D341Med (cell line): ENCODE measurements at places on chromosomes 11 and 22.
A peak's percentile ranks its signal among the peaks of the same experiment; 100 is the strongest.

- DNase-seq, result no peak
Observed at GRCh38 chr11:130720232-130721022, 195.9 kb downstream of the SNX19 start.

- no peak for DNase-seq
Observed at GRCh38 chr11:101567071-101567470, 16.7 kb downstream of the TRPC6 start.

DNA sequence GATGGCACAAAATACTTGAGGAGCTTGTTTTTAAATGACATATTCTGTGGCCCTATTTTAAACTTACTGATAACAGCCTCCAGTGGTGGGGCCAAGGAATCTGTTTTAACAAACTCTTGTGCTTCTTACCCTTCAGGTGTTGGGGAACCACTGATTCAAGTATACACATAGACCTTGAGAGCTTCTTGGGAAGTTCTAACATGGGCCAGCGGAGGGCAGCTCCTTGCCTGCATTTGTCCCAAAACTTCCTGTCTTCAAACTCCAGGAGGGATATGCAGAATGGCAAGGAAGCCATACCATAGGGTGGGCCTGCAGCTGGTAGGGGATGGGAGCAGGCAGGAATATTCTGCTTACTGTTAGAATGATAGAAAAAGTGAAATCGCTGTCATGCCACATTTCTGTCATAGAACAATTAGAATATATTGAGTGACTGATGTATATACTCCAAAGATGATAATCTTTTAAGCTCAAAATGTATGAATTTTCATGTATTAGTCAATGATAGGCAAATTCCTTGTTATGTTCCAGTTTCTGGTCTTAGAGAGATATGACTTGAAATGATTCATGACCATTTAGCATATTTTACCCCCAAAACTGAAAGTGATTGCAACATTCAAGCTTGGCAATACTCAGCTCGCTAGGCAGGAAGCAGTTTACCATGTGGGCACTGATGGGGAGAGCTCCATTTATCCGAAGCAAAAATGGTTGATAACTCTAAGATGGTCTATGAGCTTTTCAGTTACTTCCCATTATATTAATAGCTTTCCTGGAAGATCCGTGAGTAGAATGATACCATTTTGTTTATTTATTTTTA, 9.2 kb downstream of the EXT2 start:
- no peak for DNase-seq

DNA sequence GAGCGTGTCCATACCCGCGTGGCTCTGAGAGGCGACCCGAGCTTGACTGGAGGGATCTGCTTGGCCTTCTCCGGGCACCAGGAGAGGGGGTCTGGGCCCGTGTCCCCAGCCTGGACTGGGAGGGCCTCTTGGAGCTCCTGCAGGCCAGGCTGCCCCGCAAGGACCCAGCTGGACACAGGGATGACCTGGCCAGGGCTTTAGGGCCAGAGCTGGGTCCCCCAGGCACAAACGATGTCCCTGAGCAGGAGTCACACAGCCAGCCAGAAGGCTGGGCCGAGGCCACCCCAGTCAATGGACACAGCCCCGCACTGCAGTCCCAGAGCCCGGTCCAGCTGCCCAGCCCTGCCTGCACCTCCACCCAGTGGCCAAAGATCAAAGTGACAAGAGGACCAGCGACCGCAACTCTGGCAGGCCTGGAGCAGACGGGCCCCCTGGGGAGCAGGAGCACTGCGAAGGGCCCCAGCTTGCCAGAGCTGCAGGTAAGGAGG, 38.2 kb downstream of the TRIOBP start:
- no peak for DNase-seq

- peak; percentile 94 for DNase-seq
Observed at GRCh38 chr22:29306835-29307595, 565 bp downstream of the GAS2L1 start.

DNA sequence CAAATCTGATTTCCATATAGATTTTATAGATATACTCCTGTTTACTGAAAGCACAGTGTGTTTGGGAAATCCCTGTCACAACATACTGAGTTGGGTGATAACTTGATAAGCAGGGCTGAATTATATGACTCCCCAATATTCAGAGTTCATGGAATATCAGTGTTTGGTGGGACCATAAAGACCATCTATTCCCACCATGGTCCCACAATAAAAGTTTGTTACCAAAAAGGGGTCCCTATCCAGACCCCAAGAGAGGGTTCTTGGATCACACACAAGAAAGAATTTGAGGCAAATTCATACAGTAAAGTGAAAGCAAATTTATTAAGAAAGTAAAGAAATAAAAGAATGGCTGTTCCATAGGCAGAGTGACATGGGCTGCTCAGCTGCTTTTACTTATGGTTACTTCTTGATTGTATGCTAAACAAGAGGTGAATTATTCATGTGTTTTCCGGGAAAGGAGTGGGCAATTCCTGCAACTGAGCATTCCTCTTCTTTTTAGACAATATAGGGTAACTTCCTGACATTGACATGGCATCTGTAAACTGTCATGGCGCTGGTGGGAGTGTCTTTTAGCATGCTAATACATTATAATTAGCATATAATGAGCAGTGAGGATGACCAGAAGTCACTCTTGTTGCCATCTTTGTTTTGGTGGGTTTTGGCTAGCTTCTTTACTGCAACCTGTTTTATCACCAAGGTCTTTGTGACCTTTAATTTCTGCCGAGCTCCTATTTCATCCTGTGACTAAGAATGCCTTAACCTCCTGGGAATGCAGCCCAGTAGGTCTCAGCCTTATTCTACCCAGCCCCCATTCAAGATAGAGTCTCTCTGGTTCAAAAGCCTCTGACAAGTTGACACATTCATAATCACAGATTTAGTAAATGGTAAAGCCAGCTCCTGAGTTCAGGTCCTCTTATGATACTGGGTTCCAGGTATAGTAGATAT, 240.6 kb upstream of the PDGFD start:
- no peak for DNase-seq

DNA sequence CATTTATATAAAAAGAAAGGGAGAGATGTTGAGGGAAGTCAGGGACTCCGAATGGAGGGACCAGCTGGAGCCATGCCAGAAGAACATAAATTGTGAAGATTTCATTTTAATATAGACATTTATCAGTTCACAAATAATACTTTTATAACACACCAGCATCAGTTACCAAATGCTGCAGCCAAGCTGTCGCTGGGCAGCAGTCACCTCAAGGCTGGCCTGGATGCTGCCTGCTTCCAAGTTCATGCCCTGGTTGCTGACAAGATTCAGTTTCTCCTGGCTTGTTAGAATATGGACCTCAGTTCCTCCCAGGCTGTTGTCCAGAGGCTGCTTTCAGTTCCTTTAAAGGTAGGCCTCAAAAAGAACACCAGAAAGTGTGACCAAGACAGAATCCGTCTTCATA, 30.8 kb upstream of the ALDH3B2 start:
- DNase-seq, result no peak

- no peak for DNase-seq
Observed at GRCh38 chr11:120401506-120401905, 65.3 kb downstream of the ARHGEF12 start.

DNA sequence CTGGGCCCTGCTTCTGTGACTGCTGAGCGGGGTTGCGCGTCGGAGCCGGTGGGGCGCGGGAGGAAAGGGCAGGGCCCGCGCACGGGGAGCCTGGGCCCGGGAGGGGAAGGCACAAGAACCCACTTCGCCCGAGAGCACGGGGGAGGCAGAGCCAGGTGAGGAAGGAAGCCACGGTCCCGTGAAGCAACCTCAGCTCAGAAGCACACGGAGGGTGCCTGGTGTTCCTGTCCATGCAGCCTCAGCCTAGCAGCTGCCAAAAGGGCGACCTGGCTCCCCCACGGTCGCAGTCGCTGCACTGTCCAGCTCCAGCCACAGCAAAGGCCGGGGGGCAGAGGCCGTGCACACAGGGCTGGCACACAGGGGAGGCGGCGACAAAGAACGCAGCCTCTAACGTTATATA, 9.3 kb upstream of the CDC42BPG start:
- no peak for DNase-seq

DNA sequence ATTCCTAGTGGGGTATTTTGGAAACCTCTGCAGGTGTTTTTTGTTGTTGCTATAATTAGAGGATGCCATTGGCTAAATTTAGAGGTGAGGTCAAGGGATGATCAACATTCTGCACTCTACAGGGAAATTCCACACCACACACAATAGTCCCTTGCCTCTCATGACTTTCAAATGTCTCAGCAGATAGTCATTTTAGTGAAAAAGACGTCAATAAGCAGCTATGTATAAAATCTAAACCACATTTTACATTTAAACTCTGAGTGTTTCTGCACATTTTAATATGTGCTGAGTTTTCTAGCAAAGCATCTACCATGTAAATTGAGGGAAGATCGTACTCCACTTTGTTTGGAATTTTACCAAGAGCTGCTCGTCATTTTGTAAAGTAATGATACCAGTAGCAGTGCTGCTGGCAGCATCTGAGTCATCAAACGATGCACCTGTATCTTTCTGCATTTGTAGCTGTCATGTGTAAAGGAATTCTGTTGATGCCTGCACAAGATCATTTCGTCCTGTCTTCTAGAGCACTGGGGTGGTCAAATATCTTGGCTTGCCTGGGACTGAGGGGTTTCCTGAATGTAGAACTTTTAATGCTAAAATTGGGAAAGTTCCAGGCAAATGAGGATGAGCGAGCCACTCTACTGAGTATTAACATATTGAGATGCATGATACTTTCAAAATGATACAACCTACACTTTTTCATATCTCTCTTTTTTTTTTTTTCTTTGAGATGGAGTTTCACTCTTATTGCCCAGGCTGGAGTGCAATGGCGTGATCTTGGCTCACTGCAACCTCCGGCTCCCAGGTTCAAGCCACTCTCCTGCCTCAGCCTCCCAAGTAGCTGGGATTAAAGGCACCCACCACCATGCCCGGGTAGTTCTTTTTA, 414.5 kb upstream of the SYN3 start:
- DNase-seq, result no peak

- DNase-seq, result no peak
Observed at GRCh38 chr11:36233204-36233603, 56.0 kb downstream of the COMMD9 start.

DNA sequence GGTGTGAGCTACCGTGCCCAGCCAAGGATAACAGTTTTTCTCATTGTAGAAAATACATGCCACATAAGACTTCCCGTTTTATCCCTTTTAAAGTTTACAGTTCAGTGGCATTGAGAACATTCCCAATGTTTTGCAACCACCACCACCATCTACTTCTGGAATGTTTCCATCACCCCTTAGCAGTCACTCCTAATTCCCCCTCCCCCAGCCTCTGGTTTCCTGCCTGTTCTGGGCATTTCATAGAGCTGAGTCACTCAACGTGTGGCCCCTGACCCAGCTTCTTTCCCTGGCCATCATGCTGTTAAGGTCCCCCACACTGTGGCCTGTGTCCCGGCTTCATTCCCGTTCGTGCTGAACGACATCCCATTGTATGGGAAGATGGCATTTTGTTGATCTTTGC, 30.7 kb downstream of the FGF4 start:
- DNase-seq, result no peak

DNA sequence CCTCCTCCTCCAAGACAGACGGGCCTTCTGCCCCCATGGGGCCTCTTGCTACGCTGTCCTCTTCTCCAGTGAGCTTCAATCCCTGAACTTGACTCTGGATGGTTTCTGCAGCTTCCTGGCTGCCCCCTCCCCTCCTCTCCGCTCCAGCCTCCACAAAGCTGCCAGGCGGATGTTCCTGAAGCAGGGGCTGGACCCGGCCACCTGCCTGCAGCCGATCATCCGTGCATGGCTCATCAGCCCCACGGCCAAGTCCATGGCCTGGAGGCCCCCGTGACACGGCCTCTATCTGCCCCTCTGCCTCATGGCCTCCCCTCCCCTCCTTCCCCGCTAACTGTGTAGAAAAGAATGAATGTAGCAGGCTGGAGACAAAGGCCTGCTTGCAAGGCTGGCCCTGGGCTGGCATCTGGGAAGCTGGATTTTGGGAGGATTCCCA, 6.8 kb upstream of the SUN2 start:
- peak; percentile 84 for DNase-seq

- no peak for DNase-seq
Observed at GRCh38 chr11:70906101-70906500, 346.3 kb downstream of the SHANK2 start.

DNA sequence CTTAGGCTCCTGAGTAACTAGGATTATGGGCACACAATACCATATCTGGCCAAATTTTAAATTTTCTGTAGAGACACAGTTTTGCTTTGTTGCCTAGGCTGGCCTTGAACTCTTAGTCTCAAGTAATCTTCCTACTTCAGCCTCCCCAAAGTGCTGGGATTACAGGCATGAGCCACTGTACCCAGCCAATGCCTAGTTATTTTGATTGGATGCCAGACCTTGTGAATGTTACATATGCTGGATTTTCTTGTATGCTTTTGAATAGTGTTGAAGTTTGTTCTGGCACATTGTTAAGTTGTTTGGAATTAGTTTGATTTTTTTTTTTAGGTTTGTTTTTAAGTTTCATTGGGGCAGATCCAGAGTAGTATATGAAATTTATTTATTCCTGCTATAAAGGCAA, 110.7 kb upstream of the ANO5 start:
- DNase-seq, result no peak

DNA sequence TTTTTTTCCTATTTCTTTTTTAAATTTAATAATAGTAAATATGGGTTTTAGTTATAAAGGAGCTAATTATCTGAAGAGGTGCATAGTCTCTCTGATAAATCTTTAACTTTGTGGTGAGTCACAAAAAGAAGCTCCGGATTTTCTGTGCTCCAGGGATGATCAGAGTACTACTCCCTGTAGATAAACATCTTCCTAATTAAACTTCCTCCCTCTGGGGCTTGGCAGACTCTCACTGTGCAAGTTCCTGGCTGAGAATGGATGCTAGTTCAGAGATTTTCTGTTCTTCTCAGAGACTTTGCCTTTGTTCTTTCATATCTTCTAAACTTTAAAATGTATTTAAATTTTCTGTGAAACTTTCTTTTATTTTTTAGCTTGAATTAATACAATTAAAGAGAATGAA, at the start of gene OR10G7:
TSS of gene OR10G7 (minus strand) at position 72 of the 400 bp plus-strand sequence. CDS start 2,324 bp downstream, outside the sequence.
- DNase-seq, result no peak

- no peak for DNase-seq
Observed at GRCh38 chr11:2890466-2891294, 5.1 kb upstream of the CDKN1C start.

- DNase-seq, result no peak
Observed at GRCh38 chr11:77967753-77968152, 26.7 kb downstream of the INTS4 start.

- DNase-seq, result no peak
Observed at GRCh38 chr22:25567251-25567675, 2.8 kb downstream of the GRK3 start.

GRCh38 chr11:11178671-11179638, 174.1 kb downstream of the CSNK2A3 start:
- no peak for DNase-seq

- DNase-seq, result no peak
Observed at GRCh38 chr11:44993971-44994704, 43.5 kb upstream of the TP53I11 start.

DNA sequence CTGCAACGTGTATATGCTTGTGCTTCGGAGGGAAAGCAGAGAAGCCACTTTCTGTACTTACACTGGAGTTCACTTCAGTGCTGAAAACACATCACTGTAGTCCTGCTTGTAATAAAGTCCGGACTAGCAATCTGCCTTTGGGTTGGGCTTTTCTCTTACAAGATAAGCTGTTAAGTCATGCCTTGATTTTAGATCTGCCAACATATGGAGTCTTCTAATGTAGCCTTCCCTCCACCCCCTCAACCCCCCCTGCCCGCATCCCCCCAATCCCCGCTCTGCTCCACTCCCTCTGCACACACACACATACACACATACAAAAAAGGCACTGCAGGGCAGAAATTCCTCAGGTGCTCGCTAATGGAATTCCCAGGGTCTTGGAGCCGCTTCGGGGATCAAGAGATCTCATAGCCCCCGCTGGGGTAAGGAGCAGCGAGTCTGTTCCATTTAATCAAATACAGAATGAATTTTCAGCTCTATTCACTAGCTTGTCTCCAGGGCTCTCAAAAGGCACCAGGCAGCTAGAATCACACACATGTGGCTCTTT, 3.4 kb downstream of the CDON start:
- peak; percentile 64 for DNase-seq

GRCh38 chr11:4682623-4683419, 14.8 kb downstream of the OR51E2 start:
- DNase-seq, result no peak
